ENCODE measurements at places on chromosomes 5 and 9.

GRCh38 chr5:172322028-172322965 is 38.7 kb upstream of the UBTD2 start:
- no peak for DNase-seq

DNA sequence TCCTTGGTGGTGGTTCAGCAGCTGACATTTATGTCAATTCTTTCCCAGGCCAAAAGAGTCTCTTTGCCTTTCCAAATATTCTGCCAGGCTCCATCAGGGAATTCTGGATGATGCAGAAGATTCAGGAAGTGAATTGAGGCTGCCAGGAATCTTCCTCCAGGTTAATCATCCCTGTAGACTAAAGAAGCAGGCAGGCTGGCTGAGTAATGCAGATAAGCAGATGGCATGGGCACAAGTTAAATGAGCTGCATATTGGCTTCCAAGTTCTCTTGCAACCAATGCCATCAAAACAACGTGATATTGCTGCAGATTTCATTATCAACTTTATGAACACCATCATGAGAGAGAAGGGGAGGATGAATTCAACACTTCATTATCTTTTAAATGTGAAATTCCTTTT is 324.5 kb downstream of the KCNN2 start:
- DNase-seq = no peak

GRCh38 chr5:32339198-32339597 is 26.5 kb upstream of the MTMR12 start:
- no peak for DNase-seq

DNA sequence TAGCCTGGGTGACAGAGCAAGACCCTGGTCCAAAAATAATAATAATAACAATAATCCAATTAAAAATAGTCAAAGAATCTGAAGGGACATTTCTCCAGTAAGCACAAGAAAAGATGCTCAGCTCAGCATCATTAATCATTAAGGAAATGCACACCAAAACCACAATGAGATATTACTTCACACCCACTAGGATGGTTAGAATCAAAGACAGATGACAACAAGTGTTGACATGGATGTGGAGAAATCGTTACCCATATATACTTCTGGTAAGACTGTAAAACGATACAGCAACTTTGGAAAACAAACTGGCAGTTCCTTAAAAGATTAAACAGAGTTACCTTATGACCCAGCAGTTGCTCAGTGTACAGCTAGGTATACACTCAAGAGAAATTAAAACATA is 5.3 kb upstream of the FANCG start:
- DNase-seq = no peak

DNA sequence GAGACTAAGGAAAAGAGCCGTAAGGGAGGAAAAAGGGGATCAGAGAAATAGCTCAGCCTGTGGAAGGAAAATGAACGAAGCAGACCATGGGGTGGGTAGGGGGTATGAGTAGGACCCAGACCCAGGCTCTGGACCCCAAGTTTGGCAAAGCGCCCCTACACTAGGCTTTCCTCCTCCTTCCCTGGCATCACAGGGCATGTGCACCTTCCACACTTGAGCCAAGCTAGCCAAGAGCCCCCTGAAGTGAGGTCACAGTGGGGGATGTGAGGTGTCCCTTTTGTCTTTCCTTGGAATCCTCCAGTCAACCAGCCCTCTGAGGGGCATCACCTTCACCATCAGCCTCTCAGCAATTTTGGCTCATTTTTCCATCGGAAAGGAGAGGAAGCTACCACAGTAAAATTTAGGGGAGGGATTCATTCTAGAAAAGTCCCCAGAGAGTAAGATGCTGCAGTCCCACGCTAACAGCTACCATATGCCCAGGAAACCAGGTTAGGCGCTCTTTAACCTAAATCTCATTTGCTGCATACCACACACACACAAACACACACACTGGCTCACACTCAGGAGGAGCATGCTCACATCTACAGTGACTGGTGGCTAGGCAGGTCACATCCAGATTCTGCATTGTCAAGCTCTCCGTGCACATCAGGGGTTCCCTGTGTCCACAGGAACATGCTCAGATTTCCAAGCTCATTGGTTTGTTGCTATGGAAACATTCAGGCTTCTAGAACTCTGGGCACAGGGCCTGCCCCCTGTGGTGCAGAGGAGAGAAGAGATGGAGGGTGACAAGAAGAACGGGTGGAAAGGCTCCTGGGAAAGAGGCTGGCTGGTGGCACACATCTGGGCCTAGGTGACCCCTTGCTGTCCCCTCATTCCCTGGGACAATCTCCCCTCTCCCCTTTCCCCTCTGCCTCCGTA is 9.9 kb downstream of the REEP2 start:
- no peak for DNase-seq

DNA sequence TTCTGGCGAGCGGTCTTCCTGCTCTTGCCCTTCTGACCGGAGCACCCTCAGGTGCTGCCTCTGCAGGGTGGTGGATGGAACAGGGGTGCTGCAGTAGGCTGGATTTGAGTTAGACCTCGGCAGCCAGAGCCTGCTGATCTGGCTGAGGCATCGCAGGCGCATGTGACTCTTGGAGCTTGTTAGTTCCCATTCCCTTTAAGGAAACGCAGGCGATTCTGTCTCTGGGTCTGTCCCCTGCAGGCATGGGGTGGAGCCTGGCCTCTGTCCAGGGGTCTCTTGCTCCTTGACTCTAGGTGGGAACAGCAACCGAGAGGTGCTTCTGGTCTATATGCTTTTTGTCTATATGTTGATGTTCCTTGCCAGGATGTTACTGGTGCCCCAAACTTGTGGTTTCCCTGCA is 3.1 kb downstream of the WNK2 start:
- no peak for DNase-seq

DNA sequence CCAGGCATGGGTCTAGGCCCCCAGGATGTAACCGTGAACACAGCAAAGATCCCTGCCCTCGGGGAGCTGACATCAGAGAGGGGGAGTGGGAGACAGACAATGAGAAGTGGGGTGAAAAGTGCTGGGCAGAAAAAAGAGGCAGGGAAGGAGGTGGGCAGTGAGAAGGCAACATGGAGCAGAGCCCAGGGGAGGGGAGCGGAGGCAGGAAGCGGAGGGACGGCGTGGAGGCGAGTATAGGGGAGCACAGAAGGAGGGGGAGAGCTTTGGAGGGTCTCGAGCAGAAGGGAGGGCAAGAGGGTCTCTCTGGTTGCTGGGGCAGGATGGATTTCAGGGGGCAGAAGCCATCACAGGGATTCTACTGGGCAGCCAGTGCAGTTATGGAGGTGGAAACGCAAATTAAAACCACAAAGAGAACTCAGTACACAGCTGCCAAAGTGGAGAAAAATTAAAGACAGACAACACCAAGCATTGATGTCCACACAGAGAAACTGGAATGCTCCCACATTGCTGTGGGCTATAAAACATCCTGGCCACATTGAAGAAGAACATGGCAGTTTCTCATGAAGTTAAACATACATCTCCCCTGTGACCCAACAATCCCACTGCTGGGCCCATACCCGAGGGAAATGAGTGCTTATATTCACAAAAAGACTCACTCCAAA is 21.1 kb upstream of the LAMC3 start:
- DNase-seq = no peak

DNA sequence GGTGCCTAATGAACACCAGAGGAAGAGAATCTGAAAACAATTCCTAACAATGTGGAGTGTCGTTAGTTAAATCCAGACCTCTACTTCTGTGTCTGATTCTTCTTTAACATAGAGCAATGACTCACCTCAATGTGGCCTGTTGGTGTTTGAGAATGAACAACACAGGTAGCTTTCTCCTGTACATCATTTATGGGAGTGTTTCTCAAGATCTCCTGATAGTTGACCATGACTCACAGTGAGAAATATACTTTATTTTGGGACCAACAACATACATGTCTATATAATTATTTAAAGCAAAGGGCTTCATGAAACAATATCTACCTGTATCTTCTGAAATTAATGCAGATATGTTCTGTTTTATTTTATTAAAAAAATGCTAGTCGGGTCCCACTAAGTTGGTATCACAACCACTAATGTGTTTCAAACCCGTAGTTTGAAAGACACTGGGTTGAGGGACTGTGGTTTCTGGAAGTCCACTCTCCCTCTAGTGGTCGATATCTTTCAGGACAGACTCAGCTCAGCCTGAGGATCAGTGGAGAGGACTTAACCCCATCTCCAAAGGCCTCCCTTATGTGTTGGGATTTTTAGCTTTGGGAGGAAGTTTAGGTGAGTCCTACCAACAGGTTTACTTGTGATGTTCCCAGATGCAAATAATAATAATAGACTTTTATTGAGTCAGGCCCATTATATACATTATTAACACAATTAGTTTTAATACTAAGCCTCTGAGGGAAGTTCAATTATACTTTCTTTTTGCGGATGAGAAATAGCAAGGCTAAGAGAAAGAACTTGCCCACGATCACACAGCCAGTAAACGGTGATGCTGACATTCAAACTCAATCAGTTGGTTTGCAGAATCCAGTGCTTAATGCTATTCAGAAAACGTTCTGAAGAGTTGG is 70.0 kb upstream of the KLF9 start:
- DNase-seq = no peak

- no peak for DNase-seq
Measured at GRCh38 chr5:89275066-89275855, 392.3 kb upstream of the MEF2C start.

DNA sequence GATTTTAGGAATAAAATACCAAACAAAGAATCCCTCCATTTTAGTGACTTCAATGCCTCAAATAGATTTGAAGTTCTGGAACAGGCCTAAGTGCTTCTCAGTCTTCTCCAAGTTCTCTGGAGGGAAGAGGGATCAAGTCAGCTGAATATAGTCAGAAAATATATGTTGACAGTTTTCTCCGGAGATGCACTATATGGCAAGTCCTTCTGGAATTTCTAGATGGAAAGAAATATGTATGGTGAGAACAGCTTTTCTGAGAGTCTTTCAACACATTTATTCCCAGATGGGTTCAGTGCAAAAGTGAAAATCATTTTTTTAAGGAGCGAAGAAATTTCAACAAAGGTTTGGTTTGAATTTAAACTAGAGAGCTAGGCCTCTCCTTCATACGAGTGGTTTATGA is 317.4 kb upstream of the SLC30A5 start:
- no peak for DNase-seq

DNA sequence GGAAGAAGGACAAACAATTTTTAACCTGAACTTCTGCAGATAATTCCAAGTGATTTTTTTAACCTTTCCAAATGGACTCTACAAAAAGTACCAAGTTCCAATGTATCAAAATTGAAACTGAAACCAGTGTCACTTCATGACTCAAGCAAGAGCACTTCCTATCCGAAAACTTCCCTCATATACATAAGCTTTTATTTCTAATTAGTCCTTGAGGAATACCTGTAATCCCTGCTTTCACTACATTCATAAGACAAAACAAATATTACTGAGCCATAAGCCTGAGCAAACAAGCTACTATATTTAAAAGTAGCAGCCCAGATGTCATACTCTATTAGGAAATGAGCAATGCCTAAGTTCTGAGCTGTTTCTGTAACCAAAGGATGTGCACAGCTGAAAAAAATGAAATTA is 224.4 kb downstream of the EBF1 start:
- no peak for DNase-seq

GRCh38 chr9:129619787-129620668 is 873 bp downstream of the C9orf50 start:
- no peak for DNase-seq

DNA sequence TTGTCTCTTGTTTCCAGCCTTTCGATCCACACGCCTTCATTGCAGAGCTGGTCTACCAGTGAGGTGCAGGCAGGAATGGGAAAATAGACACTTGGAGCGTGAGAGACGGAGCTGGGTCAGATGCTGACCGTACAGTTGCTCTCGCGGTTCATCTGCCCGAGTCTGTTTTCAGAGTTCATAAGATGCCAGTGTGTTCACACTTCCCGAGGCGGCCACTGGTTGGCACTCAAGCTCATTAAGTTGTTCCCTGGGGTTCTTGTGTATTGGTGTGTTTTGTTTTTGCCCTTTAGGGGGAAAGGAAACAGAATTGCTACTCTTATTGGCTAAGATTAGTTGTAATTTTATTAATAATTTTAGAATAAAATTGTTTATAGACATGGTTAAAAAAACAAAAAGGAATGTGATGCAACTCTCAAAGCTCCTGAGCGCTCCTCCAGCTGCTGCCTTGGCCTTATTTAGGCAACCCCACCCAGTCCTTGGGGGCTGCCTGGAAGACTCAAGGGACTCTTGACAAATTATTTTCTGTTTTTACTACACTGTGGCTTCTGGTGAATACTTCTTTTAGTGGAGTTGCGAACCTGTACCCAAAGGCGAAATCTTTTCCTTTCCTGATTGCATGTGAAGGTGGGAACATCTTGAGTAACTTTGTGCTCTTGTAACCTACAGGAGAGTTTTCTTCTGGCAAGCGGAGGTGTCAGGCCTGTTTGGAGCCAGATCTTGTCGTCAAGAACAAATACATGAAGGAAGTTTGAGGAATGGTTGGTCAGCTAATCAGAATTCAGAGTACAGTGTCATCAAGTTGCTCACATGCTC is 146.1 kb downstream of the MAST4 start:
- DNase-seq = no peak

GRCh38 chr5:124701873-124702425 is 44.5 kb downstream of the ZNF608 start:
- no peak for DNase-seq

DNA sequence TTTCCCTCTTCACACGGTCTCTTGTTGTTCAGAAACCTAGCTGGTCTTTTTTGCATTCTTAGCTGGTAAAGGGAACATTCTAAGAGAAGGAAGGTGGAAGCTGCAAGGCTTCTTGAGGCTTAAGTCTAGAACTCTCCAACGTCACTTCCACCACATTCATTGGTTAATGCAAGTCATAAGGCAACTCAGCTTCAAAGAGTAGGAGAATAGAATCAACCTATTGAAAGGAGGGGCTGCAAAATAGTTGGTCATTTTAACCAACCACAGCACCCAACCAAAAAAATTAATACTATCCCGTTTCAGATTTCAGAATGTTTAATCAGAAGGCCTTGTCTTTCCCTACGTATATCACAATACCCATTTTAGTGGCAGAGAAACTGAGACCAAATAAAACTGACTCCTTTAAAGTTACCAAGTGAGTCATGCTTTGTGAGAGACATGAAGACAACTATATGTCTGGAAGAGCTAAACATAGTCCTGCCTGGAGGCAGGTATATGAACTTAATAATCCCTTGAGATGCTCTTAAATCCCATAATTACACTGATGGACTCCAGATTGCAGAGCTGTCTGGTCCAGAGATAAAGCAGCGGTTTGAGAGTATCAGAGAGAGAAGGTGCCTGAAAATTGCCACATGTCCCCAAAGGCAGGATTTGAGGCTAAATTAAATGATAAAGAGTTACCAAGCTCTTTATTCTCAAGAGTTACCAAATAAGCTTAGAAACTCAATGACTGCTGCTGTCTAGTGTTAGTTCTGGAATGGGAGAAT is 14.4 kb downstream of the DOCK8 start:
- DNase-seq = no peak

GRCh38 chr5:52148679-52149078 is 639.0 kb upstream of the ITGA1 start:
- no peak for DNase-seq

DNA sequence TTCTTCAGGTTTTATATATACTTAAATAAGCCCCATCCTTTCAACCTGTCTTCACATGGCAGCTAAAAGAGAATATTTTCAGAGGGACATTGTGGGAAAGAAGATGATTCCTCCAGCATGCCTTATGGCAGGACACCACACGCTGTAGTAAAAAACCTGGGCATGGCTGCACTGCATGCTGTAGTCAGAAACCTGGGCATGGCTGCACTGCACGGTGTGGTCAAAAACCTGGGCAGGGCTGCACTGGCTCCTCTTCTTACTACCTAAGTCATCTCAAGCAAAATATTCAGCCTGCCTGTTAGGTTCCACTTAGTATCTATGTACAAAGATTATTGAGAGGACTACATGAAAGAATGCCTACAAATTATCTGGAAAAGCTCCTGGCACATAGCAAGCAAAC is 153.6 kb downstream of the BRINP1 start:
- no peak for DNase-seq
